ENCODE measurements at places on chromosomes 12 and 14.

DNA sequence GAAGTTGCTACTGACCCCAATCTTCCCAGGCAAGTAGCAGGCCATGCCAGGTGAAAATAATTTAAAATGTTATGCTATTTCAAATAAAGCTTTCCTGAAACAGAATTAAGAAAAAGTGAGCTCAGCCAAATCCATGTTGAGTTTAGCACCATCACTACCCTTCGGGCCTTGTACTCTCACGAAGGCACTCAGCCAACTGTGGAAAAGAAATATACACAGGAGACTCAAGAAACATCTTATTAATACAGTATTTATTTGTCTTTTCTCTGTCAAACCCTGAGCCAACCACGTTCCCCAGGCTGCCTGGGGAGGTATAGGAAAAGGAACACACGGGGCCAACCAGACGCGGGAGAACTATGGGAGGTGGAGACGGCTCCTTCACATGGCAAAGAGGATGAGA lies 10.9 kb downstream of the ATP5MC2 start:
- no peak for DNase-seq

- peak; percentile 44 for DNase-seq
These were observed 51.1 kb downstream of the GTF2A1 start for GRCh38 chr14:81169711-81170103.

GRCh38 chr14:89563471-89563870 lies 146.4 kb upstream of the FOXN3 start:
- peak; percentile 24 for DNase-seq

GRCh38 chr12:50107416-50108268 lies 3.8 kb downstream of the GPD1 start:
- DNase-seq = no peak

Data from kidney capillary endothelial cell (primary cell).